GF-D8 (cell line): ENCODE measurements at places on chromosomes 16 and 17.

DNA sequence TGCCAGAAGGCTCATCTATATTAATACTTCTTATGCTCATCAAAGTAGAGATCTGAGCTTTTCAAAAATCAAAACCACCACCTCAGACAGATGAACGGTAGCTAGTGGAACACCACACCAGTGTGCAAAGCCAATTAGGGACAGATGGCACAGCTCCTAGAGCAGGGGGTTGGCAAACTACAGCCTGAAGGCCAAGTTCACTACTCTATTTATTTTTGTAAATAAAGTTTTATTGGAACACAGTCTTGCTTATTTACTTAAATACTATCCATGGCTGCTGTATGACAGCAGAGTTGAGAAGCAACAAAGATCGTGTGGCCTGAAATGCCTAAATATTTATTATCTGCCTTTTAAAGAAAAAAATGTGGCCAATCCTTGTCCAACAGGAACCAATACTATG lies 56.8 kb downstream of the AMFR start:
- DNase-seq: no peak

DNA sequence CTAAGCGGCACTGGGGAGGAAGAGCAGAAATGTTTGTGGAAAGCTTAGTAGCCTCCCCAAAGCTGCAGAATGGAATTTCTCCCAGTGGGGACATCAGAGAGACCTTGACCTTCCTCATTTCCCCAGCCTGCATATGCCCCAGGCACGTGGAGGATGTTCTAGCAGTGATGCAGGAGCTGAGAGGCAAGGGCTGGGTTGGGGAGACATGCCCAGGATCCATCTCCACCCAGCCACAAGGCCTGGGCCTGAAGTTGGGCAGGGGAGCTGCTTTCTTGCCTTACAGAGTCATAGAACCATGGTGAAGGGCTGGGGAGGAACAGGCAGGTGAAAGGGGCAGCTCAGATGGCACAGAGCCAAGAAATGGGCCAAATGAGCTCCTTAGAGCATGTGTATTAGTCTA lies 104.0 kb downstream of the TMEM132E start:
- DNase-seq: no peak

GRCh38 chr16:59124056-59124455 lies 389.9 kb upstream of the GOT2 start:
- no peak for DNase-seq

DNA sequence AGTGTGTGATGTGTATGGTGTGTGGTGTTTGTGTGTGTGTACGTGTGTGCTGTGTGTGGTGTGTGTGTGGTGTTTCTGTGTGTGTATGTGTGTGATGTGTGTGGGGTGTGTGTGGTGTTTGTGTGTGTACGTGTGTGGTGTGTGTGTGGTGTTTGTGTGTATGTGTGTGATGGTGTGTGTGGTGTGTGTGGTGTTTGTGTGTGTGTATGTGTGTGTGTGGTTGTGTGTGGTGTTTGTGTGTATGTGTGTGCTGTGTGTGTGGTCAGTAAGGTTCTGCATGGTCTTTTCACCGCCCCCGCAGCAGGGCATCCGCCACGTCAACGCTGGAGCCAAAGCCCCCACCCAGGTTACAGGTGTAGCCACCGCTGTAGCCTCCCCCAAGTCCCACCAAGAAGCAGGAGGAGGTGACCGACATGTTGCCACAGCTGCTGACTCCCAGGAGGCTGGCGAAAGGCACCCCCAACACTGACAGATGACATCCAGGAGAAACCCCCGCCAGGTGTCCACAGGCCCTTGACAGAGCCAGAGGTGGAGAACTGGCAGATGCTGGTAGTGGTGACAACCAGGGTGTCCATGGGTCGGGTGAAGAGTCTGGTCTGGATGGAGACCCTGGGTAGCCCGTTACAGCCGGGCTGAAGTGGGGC lies 9.3 kb upstream of the KRT17 start:
- DNase-seq: no peak

DNA sequence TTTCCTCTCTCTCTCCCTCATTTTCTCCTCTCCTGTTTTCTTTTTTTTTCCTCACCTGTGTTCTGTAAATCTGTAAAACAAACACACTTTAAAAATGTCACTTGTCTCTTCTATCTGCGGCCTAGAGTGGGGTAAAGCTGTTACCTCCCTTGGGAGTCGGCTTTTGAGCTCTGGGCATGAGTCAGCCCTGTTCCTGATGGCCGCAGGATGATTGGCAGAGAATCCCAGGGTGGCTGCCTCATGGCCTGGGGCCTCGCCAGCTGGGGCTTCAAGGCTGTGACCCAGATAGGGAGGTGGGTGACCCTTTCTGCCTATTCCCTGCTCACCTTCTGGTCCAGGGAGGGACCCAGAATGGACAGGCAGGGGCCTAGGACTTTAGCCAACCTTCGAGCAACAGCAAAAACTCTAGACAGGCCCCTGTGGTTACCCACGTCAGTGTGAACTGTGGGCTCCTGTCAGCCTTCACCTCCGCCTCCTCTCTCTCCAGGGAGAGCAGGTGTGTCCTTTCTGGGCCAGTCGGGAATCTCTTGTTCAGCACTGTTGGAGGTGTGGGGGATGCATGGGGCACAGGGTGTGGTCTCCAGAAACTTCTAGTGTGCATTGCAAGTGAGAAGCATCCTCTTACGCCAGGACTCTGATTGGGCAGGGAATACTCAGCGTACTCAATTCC lies 87.4 kb downstream of the RAP1GAP2 start:
- peak; percentile 15 for DNase-seq

DNA sequence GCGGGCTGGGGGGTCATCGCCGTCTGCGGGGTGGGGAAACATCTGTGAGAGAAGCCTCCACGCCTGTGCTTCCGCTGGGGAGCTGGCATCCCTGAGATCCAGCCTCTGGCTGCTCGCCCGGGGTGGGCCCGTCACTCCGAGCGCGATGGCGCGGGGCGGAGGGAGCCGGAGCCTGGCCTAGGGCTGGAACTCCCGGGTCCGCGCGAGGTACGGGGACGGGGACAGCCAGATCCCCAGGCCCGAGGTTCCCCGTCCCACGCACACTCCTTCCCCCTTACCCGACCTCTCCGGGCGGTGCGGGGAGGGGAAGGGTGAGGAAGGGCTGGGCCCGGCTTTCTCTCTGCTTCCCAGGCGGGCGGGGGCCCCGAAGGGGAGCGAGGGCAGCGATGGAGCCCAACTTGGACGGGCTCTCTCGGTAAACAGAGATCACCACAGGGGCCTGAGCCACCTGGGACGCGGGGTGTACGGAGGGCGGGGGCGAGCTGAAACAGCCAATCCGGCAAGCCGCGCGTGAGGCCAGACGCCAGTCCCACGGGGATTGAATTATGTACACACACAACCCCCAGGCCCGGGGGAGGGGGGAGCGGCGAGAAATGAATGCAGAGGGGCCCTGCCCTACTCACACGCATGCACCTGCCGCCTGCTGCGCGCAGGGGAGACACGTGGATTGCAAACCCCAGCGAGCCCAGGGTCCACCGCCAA lies at the start of gene SLC16A11:
Gene SLC16A11, minus strand, starts transcription at position 596 of the 702 bp plus-strand sequence. Its CDS starts 579 bp downstream, at position 17.
- DNase-seq: no peak

DNA sequence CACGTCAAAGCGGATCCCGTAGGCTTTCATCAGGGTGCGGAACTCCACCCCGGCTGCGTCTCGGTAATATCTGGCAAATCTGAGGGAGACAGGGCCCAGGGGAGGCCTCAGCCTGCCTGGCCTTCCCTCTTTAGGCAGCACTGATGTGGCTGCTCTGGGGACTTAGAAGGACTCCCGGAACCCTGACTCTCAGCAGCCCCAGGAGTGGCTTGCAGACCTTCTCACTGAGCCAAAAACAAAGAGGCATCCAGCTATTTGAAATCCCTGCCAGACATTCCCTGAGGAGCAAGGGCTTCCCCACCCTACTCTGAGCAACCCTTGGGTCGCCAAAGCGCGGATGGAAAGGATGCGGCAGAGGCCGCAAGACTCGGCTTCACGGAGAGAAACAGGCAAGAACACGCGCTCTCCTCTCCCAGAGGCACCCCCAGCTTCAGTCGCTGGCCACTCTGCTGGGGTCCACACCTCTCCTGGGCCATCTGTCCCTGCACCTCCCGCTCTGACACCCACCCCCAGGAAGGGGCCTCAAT lies 7.9 kb downstream of the P2RX5 start:
- DNase-seq: no peak

- DNase-seq: no peak
These were observed 899 bp downstream of the ACE start for GRCh38 chr17:63477480-63478440.

DNA sequence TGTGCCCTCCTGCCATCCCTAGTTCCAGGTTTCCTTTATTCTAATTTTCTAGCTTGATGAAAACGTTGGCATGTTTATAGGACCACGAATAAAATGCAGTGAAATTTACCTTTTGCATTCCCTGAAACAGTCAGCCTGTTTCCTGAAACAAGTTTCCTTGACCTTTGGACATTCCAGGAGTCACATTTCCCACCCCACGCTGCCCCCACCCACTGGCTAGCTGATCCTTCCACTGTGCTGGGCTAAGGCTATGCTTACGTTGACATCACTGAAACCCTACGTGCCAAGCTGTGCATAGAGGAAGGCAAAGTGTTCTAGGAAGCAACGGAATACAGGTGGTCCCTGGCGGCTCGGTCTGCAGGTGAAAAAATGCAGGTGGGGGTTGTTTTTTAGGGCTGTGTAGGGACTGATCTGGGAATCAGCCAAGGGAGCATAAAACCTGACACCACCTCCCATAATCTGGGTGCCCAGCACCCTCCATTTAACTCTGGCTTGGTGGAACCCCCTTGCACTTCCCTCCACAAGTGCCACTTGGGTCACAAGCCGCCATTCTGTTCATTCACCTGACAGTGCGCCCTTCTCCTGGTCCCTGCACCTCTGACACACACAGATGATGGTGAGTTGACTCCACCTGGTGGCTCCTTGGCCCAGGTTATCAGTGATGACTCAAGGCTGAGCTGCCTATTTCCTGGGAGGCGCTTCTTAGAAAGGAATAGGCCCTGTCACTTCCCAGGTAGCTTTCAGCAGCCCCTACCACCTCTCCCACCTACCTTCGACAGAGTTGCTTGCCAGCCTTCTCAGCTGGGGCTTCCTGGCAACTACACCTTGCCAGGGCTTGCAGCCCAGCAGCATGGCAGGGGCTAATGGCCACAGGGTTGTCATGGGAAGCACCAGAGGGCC lies 83.7 kb downstream of the N4BP1 start:
- no peak for DNase-seq

- DNase-seq: no peak
These were observed 63.9 kb upstream of the DNAJA2 start for GRCh38 chr16:47037396-47037745.

DNA sequence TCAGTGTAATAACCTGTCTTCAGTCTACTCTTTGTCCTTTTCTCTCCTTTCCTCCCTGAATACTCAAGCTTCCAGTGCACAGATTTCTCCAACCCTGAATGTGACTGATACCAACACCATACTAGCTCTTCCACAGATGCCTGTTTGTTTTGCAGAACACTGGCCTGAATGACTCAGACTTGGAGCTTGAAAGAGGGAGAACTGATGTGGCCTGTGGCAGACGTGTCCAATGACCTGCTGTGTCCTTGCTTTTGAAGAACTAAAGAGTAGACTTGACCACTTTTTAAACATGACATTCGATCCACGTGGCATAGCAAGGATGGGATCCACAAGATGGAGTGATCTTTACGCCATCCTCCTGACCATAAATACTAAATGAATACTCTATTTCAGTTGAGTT lies 361.0 kb downstream of the WWOX start:
- no peak for DNase-seq

DNA sequence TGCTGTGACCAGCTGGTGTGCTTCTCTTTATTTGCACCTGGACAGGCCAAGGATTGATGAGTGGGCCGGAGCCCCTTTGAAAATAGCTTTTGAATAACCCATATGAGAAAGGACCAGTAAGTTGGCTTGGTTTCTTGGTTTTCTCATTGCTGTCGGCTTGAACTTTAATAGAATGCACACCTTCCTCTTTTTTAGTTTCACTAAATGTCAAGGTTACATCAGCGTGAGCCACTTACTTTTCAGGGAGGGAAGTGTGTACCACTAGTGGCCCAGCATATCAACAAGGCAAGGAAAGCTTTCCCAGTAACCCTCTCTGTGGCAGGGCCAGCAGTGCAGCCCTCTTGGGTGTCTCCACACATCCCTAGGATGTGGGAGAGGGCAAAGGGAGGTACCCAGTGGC lies 433.3 kb downstream of the CA10 start:
- DNase-seq: no peak

- DNase-seq: no peak
These were observed 7.8 kb upstream of the TEX2 start for GRCh38 chr17:64270885-64271284.

DNA sequence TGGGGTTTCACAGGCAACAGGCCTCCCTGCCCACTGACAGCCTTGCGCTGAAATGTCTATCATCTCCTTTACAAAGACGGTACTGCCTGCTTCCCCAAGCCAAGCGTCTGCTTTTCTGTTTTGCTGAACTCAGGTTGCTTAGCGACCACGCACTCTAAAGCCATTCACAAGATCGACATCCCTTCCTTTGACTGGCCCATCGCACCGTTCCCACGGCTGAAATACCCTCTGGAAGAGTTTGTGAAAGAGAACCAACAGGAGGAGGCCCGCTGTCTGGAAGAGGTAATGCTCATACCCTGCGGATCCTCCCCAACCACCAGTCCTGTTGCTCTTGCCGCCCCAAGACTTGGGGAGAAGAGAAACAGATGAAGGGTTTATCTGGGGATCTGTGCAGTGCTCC lies 28.7 kb downstream of the TMEM186 start:
- DNase-seq: no peak

DNA sequence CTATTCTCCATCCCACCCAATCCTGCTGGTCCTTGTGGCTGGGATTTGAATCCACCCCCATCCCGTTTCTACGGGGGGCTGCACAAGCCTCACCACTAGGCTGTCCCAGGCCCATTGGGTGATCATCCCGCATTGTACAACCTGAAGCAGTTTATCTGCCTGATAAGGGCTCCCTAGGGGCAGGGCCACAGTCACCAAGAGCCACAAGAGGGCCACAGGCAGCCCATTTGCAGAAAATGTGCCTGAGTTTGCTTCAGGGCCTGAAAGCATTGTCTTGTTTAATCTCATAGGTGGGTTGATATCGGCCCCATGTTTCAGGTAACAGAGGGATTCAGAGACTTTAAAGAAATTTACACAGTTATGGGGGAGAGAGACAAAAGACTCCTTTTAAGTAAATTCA lies 245.0 kb downstream of the CPPED1 start:
- DNase-seq: no peak

DNA sequence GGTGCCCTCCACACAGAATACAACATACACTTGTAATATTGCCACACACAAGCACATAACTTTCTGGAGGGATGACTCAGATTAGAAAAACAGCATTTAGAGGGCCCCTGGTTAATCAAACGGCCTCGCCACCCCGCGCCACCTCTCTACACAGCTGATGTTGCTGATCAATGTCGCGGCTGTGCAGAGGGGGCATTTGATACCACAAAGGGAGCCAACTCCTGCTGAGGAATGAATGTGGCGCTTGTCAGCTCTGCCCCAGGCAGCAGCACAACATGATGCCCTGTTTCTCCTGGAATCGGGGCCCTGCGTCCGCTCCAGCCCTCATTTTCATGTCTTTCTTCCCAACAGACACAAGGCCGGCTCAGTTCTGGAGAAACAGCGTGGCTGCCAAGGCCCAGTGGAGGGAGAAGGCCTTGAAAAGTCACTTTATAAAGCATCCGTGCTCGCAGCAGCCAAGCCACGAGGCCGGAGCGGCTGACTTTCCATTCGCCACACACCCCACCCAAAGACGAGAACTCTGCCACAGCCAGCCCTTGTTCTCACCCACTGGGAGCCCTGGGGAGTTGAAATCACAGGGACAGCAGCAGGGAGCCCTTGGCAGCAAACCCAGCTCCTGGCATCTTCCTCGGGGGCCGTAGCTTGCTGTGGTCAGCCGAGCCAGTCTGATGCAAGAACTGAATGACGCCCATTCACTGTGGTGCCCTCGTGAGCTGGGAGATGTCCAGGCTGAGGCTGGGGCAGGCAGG lies 65.6 kb downstream of the XYLT1 start:
- peak; percentile 25 for DNase-seq

- no peak for DNase-seq
These were observed 7.9 kb downstream of the ENGASE start for GRCh38 chr17:79082311-79083190.
